H9 (cell line): ENCODE measurements at places on chromosomes 2 and 18. TPM values are rescaled to one million over a fixed set of nuclear protein-coding genes. Genes with fewer than 3 reads are reported as not detected.

DNA sequence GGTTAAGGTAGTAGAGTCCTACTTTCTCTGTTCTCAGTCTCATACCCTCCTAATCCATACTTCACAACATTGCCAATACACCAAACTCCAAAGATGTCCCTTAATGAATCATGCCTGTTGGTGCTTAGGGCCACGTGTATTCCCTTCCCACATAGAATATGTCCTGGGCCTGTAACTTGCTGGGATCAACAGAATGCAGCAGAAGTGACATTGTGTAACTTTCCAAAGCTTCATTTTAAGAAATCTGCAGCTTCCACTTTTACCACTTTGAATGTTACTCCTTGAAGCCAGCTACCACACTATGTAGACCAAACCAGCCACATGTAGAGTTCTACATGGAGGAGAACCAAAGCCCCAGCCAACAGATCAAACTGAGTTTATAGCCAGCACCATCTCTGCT is 58.5 kb upstream of the ARHGAP15 start:
- H3K4me1 ChIP-seq: no peaks in the 10 kb centered on the region
- H3K4me3 ChIP-seq: no peak overlapping the region
- no peak for DNase-seq

The SATB2 gene
- total RNA-seq: 23.0 and 23.8 TPM in 2 replicates

The DYNAP gene
- total RNA-seq: 2.3 and 2.5 TPM in 2 replicates

The MOCOS gene
- 5.2 and 6.0 TPM in 2 replicates for total RNA-seq

DNA sequence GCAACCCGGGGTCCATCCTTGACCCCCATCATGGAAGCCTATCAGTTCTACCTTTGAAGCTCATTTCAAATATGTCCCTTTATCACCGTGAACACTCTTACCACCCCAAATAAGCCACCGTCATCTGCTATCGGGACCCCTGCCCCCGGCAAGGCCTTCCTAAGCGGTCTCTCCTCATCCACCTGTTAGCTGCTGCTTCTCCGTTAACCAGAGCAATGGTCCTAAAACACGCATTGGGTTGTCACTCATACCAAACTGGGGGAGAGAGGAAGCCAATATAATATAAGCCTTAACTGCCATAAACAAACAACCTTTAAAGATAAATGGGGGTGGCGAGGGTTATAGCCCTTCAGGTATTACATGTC is 680 bp downstream of the ASNSD1 start:
- DNase-seq: no peak
- H3K4me3 ChIP-seq: no peak overlapping the region
- no peaks in the 10 kb centered on the region; the same call in 2 of the 3 replicates for H3K36me3 ChIP-seq
- H3K27me3 ChIP-seq: no peaks in the 10 kb centered on the region

The SLC38A11 gene
- total RNA-seq: not detected in 2 replicates

DNA sequence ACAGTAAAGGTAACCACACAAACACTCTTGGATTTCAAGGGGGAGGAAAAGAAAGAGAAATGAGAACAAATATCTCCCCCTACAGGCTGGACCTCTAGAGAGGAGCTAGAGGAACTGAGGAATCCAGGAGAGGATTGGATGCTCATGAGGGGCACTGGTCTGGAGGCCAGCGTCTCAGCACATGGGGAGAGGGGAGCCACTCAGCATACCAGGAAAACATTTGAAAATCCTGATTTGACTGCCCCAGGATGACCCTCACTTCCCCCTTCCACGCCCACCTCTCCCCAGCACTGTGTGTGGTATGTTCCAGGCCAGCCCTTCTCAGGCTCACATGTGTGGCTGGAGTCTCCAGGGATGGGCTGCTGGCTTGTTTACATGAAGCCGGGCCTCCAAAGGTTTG is 396.8 kb upstream of the ID2 start:
- H3K4me1 ChIP-seq: no peaks in the 10 kb centered on the region
- no peaks in the 10 kb centered on the region for H3K27me3 ChIP-seq
- peak; percentile 42 for DNase-seq
- no peak overlapping the region for H3K27ac ChIP-seq

- peaks cover 2% of the 10 kb centered on the region; the same call in 1 of the 2 replicates for H3K4me1 ChIP-seq
- H3K4me3 ChIP-seq: no peak overlapping the region
- no peaks in the 10 kb centered on the region; the same call in 1 of the 2 replicates for H3K36me3 ChIP-seq
- H3K27ac ChIP-seq: no peak overlapping the region
- H3K27me3 ChIP-seq: no peaks in the 10 kb centered on the region
Measured at GRCh38 chr2:166610913-166611305, 116.9 kb upstream of the SCN7A start.

The SLC39A6 gene
- 31.8 and 33.9 TPM in 2 replicates for total RNA-seq

DNA sequence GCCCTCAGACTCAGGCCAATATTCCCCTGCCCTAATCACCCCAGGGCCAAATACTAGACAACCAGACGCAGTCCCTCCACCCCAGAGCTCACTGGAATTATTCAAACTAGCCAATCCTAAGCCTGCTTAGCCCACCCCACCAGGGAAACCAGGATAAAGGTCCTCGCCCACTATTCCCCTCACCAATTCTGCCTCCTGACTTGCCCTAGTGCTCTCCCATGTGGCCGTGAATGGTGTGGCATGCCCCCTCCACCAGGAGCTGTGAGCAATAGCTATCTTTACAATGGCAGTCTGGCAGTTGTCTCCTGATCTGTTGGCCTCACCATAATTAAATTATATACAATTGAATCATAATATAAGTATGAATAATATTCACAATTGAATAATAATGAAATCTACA is 42.3 kb downstream of the FAM124B start:
- H3K4me1 ChIP-seq: no peaks in the 10 kb centered on the region
- H3K4me3 ChIP-seq: no peak overlapping the region
- peak; percentile 71 for DNase-seq
- no peaks in the 10 kb centered on the region; the same call in 2 of the 3 replicates for H3K36me3 ChIP-seq

The MAP3K19 gene
- not detected in 2 replicates for total RNA-seq

- H3K4me3 ChIP-seq: no peak overlapping the region
- H3K36me3 ChIP-seq: no peaks in the 10 kb centered on the region
- H3K4me1 ChIP-seq: no peaks in the 10 kb centered on the region
- no peak overlapping the region for H3K27ac ChIP-seq
- no peak for DNase-seq
Measured at GRCh38 chr2:32993005-32993539, 46.3 kb downstream of the LTBP1 start.

DNA sequence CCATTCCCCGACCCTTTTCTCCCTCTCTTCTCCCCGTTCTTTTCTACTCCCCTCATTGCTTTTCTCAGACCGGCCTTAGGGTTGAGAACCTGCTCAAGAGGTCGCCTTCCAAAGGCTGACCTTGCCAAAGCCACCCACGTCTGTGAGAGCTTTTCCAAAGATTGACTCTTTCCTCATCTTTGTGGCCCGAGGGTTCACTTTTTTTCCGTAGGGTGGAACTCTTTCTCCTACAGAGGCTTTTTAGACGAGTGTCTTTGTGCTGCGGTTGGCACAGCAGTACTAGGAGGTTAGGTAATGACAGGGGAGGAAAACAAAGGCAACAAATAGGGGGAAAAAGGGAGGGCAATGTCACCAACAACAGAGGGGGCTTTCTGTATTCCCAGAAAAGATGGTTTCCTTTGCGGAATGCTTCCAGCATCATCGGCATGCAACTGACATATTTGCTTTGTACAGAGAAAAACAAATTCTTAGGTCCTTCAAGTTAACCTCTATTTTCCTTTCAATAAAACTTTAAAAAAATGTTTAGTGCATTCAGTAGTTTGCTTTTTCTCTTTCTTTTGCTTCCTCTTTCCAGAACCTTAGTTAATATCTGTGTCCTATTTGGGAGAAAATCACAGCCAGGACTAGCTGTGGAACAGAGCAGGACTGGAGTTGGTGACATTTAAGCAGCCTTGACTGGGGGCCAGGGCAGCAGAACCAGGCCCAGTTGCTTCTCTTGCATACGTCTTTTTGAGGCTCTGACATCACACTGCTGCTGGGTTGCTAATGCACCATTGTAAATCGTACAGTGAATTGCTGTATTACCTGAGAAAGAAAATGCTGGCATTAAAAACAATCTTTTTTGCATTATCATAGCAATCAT is 188.1 kb upstream of the FANCL start:
- no peaks in the 10 kb centered on the region for H3K27me3 ChIP-seq
- H3K36me3 ChIP-seq: no peaks in the 10 kb centered on the region; the same call in 1 of the 3 replicates
- DNase-seq: no peak
- H3K27ac ChIP-seq: peak overlapping the region; percentile 35
- H3K4me1 ChIP-seq: peaks cover 4% of the 10 kb centered on the region; the same call in 1 of the 2 replicates

DNA sequence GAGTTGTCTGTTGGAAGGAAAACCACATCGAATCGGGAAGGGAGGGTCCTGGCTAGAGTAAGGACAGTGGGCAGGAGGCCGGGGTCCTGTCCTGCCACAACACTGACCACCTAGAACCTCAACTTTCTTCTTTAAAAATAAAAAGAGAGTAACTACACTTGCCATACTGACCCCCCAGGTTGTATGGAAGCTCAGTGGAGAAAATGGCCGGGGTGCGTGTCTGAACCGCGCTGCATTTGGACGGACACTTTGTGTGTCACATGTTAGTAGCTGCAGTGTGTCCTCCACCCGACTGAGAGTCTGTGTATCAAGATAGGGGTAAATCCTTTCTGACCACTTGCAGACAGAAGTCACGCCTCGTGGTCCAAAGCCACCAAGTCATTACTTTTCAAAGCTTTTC is 87.0 kb downstream of the GBX2 start:
- H3K4me3 ChIP-seq: no peak overlapping the region
- H3K27me3 ChIP-seq: no peaks in the 10 kb centered on the region
- DNase-seq: no peak
- H3K36me3 ChIP-seq: peaks cover 6% of the 10 kb centered on the region; the same call in 2 of the 3 replicates
- no peak overlapping the region for H3K27ac ChIP-seq
- peaks cover 18% of the 10 kb centered on the region; the same call in 1 of the 2 replicates for H3K4me1 ChIP-seq

The RIF1 gene
- 118 and 123 TPM in 2 replicates for total RNA-seq

The FOXD4L1 gene
- 0.09 TPM in 1 of 2 replicates, not detected in the other for total RNA-seq
